ENCODE measurements at places on chromosomes 7 and 10.

GRCh38 chr7:132240262-132240661, 336.0 kb downstream of the PLXNA4 start:
- DNase-seq: no peak

- no peak for DNase-seq
Measured at GRCh38 chr7:112989531-112989930, 97.1 kb downstream of the GPR85 start.

- no peak for DNase-seq
Measured at GRCh38 chr7:66921918-66922486, 977 bp downstream of the TMEM248 start.

- no peak for DNase-seq
Measured at GRCh38 chr7:112182749-112183148, 23.4 kb downstream of the DOCK4 start.

DNA sequence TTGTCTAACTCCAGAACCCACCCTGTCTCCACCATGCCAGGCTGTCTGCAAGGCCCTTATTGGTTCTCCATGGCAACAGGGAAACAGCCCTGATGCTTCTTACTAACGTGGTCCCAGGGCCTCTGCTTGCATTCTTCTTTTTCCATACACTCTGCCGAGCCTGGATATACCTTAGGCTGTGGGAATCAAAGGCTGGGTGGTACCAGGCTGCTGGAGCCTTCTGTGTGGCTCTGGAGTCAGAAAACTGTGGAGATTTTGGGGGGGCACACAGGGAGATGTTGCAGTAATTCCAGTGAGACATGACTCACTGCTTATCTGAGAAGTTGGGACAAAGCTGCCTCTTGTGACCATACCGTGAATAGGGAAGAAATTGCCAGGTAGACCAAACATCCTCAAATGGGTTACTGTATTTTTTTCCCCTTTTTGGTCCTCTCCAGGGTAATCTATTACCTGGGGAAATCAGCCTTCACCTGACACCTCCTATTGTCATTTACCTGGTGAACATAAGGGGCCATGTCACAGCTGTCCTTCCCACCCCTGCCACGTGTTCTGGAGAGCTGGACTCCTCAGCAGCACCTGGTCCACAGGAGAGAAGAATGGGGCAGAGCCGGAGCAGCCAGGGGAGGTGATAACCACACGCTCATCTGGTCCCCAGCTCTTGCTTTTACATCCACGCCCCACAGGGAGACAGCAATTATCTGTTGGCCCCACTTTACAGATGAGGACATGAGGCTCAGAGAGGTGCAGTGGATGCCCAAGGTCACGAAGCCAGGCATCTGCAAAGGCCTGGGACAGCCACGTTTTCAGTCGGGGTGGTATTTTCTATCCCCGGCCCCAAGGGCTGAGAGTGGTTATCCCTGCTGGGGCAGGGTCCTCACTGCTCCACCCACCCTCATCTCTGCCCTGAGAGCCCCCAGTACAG, 4.6 kb downstream of the CHST3 start:
- DNase-seq: no peak

Data from stimulated activated CD4-positive, alpha-beta T cell treated with anti-CD3 and anti-CD28 coated beads, Interleukin-1b, Interleukin-23, amount 100 ng/mL, for 1 hour (primary cell).